Sigmoid colon (tissue), 7 donors: ENCODE measurements at places on chromosomes 12 and 14.

- H3K27me3 ChIP-seq, result no peaks in the 10 kb centered on the region
- H3K27ac ChIP-seq, result no peak overlapping the region
- H3K36me3 ChIP-seq, result no peaks in the 10 kb centered on the region
- H3K4me1 ChIP-seq, result no peaks in the 10 kb centered on the region
- DNase-seq, result peak; percentile 43
These were observed 206.6 kb upstream of the RTL1 start for GRCh38 chr14:101109981-101110728.

DNA sequence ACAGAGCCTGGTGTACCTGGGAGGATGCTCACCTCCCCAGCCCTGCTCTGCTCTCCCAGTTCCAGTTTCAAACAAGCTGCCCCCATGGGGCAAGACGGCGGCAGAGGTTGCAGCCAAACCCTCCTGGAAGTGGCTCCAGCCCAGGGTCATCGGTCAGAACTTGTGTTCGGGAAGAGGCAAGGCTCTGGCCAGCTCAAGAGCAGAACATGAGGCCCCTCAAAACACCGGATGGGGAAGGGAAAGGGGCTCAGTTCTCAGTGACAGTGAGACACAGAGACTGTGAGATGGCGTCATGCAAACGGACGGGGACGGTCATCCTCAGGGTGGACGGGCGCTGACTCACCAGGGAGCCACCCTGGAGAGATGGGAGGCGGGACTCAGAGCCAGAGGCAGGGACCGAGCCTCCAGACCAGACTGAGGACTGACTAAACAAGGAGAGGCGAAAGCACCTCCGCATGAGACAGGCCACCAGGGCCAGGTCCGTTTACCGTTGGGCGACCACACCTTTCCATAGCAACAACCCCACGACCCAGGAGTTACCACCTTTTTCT, 63.9 kb upstream of the GALNT9 start:
- H3K4me3 ChIP-seq, result no peak overlapping the region
- H3K36me3 ChIP-seq, result no peaks in the 10 kb centered on the region
- H3K27me3 ChIP-seq, result peaks cover 7% of the 10 kb centered on the region
- no peaks in the 10 kb centered on the region for H3K4me1 ChIP-seq

- H3K27me3 ChIP-seq, result no peaks in the 10 kb centered on the region
- no peak for DNase-seq
These were observed 509.1 kb downstream of the VRK1 start for GRCh38 chr14:97306133-97306759.

GRCh38 chr12:67069451-67070306, 199.5 kb upstream of the CAND1 start:
- H3K27me3 ChIP-seq, result no peaks in the 10 kb centered on the region
- peak overlapping the region; percentile 89 for H3K27ac ChIP-seq
- peak overlapping the region; percentile 76 for H3K4me3 ChIP-seq
- H3K4me1 ChIP-seq, result peaks cover 4% of the 10 kb centered on the region
- H3K36me3 ChIP-seq, result no peaks in the 10 kb centered on the region
- DNase-seq, result no peak

DNA sequence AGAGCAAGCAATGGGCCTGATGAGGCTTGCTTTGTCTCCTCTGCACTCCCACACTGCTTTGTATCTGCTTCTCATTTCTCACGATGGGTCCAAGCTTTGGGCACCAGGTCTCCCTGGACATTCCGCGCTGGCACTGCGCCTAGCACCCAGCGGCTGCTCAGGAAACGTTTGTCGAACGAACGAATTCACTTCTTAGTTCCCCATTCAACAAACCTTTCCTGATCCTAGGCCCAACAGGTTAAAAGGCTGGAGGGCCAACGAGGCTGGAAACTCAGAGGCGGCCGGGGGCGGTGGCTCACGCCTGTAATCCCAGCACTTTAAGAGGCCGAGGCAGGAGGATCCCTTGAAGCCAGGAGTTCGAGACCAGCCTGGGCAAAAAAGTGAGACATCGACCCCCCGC, 1.0 kb upstream of the GLRX5 start:
- H3K4me3 ChIP-seq, result peak overlapping the region; percentile 96
- no peak for DNase-seq
- H3K27me3 ChIP-seq, result no peaks in the 10 kb centered on the region

DNA sequence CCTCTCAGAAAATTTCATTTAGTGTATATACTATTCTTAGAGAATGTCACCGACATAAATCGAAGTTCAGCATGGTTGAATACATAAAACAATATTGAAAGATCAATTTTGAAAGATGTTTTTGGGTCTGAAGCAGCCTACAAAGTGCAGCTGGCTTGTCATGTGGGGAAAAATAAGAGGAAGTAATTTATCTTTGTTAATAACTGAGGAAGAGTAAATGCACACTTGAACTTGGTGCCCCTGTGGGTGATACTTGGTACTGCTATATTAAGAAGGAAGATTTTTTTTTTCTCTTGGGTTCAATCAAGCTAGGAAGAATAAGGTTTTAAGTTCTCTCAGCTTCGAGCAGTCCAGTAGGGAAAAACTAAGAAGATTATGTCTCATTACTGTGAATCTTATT, 661.3 kb downstream of the RPL10L start:
- H3K4me1 ChIP-seq, result no peaks in the 10 kb centered on the region
- no peak overlapping the region for H3K27ac ChIP-seq

DNA sequence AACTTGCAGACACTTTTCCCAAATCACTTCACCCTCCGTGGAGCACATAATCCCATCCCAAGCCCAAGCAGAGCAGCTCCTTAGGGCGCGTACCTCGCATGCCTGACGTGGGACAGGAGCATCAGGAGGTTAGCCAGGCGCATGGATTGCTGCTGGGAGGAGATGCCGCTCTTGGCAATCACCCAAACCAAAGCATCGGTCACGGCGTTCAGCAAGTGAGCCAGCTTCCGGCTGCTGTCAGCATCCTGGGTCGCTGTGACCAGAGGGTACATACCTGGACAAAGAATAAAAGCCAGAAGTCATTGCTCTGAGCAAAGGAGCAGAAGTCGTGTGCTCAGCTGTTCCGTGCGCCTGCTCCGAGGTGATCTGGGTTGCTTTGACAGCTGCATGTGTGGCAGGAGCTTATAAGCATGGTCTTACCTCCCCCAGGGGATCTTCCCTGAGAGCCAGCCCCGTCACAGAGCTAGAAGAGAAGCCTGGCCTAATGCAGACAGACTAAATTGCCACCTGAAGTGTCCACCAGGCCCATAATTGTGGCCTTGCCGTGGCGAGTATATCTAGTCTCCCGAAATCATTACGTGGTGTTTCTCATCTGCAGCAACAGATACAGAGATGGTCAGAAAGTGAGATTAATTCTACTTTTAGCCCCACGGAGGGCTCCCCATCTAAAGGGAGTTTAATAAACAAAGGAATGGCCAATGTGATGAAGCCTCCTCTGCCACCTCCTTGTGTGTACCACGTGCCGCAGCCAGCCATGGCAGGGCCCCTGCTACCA, 59.1 kb downstream of the ESR2 start:
- no peaks in the 10 kb centered on the region for H3K36me3 ChIP-seq
- H3K4me3 ChIP-seq, result no peak overlapping the region
- H3K27ac ChIP-seq, result no peak overlapping the region
- H3K27me3 ChIP-seq, result no peaks in the 10 kb centered on the region
- DNase-seq, result no peak

DNA sequence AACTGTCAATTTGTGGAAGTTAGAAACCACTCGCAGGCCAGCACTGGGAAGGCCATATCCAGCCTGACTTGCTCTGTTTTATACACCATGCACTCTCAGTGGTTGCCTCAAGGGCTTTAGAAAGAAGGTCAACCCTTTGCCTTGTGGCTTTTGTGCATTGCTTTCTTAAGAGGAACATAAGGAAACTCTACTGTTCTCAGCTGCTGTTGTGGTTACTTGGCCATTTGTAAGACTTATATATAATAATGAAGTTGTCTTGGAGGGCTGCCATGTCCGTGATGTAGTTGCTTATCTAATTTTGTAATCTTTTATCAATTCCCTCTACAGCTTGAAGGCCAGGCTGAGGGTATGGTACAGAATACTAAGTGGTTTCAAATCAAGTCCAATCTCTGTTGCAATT, 637.8 kb downstream of the DIO2 start:
- no peak overlapping the region for H3K4me3 ChIP-seq
- no peak for DNase-seq
- H3K36me3 ChIP-seq, result no peaks in the 10 kb centered on the region
- H3K27me3 ChIP-seq, result no peaks in the 10 kb centered on the region
- H3K4me1 ChIP-seq, result no peaks in the 10 kb centered on the region
- H3K27ac ChIP-seq, result no peak overlapping the region

GRCh38 chr12:18589316-18589715, 148.5 kb downstream of the PLCZ1 start:
- DNase-seq, result no peak
- H3K36me3 ChIP-seq, result no peaks in the 10 kb centered on the region
- no peaks in the 10 kb centered on the region for H3K27me3 ChIP-seq
- no peaks in the 10 kb centered on the region for H3K4me1 ChIP-seq
- no peak overlapping the region for H3K27ac ChIP-seq

DNA sequence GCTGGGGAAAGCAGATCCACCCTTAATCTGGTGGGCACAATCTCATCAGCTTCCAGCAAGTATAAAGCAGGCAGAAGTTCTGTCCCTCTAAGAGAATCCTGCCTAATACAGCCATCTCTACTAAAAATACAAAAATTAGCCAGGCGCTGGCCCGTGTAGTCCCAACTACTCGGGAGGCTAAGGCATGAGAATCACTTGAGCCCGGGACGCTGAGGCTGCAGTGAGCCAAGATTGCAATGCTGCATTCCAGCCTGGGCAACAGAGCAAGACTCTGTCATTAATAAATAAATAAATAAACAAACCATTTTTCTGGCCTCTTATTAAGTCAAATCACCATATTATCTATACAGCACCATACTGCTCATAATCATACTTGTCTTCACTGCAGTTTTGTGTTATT, 111.2 kb downstream of the MED13L start:
- H3K4me1 ChIP-seq, result peaks cover 48% of the 10 kb centered on the region
- H3K4me3 ChIP-seq, result no peak overlapping the region
- no peaks in the 10 kb centered on the region for H3K27me3 ChIP-seq
- H3K27ac ChIP-seq, result no peak overlapping the region

GRCh38 chr12:109440851-109441490, 36.1 kb downstream of the KCTD10 start:
- H3K27me3 ChIP-seq, result no peaks in the 10 kb centered on the region
- H3K36me3 ChIP-seq, result peaks cover 24% of the 10 kb centered on the region
- no peak for DNase-seq
- no peak overlapping the region for H3K4me3 ChIP-seq
- no peak overlapping the region for H3K27ac ChIP-seq

GRCh38 chr14:64692986-64693809, 11.0 kb upstream of the PLEKHG3 start:
- no peaks in the 10 kb centered on the region for H3K27me3 ChIP-seq
- H3K4me3 ChIP-seq, result no peak overlapping the region
- no peaks in the 10 kb centered on the region for H3K4me1 ChIP-seq
- H3K36me3 ChIP-seq, result no peaks in the 10 kb centered on the region
- DNase-seq, result no peak
- peak overlapping the region; percentile 41 for H3K27ac ChIP-seq
